ENCODE measurements at places on chromosomes 4 and X.
A peak's percentile ranks its signal among the peaks of the same experiment; 100 is the strongest.

DNA sequence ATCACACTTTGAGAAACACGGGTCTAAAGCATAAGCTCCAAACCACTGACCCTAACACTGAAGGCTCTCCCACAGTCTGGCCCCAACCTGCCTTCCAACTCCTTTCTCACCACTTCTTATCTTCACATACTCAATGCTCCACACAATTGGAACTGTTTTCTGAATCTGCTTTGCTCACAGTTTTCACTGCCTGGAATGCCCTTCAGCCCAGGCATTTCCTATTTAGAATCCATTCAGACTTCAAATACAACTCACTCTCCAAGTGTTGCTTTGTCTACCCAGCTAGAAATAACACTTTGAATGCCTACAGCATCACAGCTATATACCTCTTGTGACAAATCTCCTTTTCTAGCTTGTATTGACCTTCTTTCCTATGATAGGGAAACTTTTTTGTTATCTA is 10.2 kb downstream of the OTUD4 start:
- DNase-seq, result no peak

GRCh38 chrX:38482183-38482582 is 79.2 kb upstream of the TSPAN7 start:
- DNase-seq, result no peak

DNA sequence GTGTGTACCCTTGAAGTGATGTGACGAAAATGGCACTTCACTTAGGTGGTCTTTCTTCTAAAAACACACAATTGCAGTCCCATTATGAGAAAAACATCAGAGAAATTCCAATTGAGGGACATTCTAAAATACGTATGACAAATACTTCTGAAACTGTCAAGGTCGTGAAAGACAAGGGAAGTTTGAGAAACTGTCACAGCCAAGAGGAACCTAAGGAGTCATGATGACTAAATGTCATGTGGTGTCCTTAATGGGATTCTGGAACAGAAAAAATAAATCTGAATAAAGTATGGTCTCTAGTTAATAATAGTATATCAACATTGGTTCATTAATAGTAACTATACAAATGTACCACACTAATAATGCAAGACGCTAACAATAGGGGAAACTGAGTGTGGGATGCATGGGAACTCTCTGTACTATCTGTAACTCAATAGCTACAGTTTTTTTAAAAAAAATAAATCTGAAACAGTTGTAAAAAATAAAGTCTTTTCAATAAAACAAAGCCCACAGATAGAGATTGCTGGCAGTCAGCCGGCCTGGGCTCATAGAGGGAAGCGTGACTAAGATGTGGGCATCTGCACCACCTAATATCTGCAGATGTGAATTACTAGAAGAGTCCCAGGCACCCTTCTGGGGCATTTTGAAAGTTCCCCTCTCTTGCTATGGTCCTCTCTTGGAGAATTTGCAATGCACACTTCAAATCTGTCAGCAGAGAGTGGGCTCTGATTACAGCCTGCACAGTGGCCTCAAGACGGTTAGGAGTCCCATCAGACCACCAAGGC is 47.6 kb downstream of the MID1IP1 start:
- DNase-seq, result no peak

GRCh38 chrX:57900975-57901374 is 9.3 kb downstream of the ZXDA start:
- DNase-seq, result no peak

DNA sequence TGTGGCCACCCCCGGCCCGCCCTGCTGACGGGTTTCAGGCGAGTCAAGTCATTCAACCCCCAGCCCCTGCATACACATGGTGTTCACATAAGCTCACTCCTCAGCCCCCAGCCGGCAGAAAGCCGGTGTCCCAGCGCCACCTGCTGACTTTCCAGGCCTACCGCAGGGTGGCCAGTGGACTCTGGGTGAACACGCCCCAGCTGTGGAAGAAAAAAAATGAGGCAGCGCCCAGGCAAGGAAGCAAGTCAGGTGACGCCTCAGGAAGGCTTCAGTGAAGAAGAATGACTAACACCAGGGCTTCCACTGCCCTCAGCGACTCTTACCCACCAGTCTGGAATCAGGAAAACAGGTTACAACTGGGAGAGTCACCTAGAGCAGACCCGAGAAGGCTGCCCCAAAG is 15.8 kb downstream of the BCAP31 start:
- DNase-seq, result peak; percentile 91
